ENCODE measurements at places on chromosomes 4 and X.

DNA sequence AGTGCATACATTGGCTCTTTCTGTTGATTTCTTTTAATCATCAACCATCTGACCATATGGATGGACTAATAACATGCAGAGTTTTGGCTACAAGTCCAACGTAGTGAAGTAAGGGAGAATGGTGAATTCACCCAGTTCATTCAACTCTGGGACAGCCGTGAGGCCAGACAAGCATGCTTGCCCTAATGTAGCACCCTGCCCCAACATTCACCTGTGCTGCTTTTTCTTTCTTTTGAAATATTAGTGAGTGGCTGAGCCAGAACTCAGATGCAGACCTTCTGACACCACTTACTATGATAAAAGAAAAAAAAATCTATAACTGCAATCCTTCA, 17.5 kb downstream of the ARSJ start:
- DNase-seq = no peak

DNA sequence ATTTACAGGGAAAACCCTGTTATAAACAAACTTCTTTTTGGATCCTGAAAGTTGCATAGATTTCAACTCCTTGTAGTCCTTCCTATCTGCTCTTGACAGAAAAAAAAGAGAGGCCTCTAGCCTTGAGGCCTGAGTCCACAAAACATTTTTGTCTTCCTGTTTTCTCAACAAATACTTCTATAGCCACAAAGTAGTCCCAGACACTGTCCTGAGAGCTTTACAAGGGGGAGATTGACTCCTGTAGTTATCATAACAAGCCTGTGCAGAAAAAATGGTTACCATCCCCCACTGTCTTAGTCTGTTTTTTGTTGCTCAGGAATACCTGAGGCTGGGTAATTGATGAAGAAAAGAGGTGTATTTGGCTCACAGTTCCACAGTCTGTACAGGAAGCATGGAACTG, 35.2 kb downstream of the PCDH7 start:
- DNase-seq = no peak

- DNase-seq = no peak
Measured at GRCh38 chrX:70808942-70809940, 99.3 kb downstream of the TEX11 start.

- DNase-seq = peak; percentile 0
Measured at GRCh38 chr4:77240469-77241066, 83.6 kb downstream of the CCNG2 start.

GRCh38 chr4:66591968-66592367, 921.7 kb upstream of the EPHA5 start:
- DNase-seq = no peak
